ENCODE measurements at places on chromosomes 1 and 21. TPM values are rescaled to one million over a fixed set of nuclear protein-coding genes. Genes with fewer than 3 reads are reported as not detected.

GRCh38 chr1:167625040-167625823 lies 4.8 kb upstream of the RCSD1 start:
- H3K27me3 ChIP-seq, result no peaks in the 10 kb centered on the region
- no peaks in the 10 kb centered on the region for H3K36me3 ChIP-seq
- DNase-seq, result no peak
- peaks cover 20% of the 10 kb centered on the region for H3K4me1 ChIP-seq
- H3K4me3 ChIP-seq, result no peak overlapping the region
- H3K27ac ChIP-seq, result no peak overlapping the region

- peaks cover 6% of the 10 kb centered on the region for H3K27me3 ChIP-seq
- H3K36me3 ChIP-seq, result no peaks in the 10 kb centered on the region
- no peak for DNase-seq
- no peak overlapping the region for H3K27ac ChIP-seq
These were observed 9.6 kb upstream of the C8B start for GRCh38 chr1:56975446-56975845.

LRRC8D gene
- total RNA-seq, result 43.3 TPM

DNA sequence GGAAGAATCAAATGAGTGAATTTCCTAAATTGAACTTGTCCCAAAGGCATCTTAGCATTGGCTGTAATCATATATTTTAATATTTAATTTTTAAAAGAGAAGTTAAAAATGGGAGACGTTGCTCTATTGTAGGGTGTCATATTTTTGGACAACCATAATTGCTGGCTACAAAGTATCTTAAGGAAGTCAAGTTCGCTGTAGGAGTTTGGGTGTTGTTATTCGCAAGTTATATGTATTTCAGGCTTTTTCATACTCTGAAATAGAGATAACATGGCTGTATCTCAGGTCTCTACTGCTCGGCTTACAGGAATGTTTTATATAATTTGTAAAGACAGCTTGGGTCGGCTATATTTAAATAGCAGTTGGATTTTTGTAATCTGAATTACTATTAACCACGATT lies 852 bp downstream of the TMEM50A start:
- peak overlapping the region; percentile 65 for H3K4me3 ChIP-seq
- no peaks in the 10 kb centered on the region for H3K27me3 ChIP-seq
- peak overlapping the region; percentile 87 for H3K27ac ChIP-seq
- peaks cover 2% of the 10 kb centered on the region for H3K4me1 ChIP-seq
- peaks cover 6% of the 10 kb centered on the region for H3K36me3 ChIP-seq
